ENCODE measurements at places on chromosomes 13 and 19.

DNA sequence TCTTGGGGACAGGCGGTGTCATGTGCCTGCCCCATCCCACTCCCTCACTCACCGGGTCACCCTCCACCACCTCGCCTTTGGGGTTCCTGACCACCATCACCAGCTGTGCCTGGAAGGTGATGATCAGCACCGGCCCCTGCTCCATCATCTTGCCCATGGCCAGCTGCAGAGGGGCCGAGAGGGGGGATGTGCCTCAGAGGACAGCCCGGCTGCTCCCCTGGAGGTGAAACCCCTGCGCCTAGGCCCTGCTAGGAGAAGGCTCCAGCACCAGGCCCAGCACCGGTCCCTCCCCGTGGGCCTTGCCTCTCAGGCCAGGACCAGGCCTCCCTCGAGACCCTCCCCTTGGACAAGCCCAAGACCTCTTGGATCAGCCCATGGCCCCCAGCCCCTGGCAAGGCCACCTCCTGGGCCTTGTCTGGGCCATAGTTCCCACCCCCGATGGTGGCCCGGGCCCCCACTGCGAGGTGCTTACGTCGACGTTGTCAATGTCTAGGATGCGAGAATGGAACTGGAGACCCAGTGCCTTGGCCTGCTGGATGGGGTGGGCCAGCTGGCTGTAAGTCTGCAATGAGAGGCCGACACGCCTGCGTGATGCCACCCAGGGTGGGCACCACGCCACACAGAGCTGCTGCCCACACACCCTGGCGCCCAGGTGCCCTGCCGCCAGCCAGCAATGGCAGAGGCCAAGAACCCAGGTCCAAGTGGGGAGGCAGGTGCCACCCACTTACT, 1.8 kb upstream of the CTXN1 start:
- no peak for DNase-seq

- peak; percentile 13 for DNase-seq
These were observed 16.7 kb downstream of the TSKS start for GRCh38 chr19:49746206-49746958.

DNA sequence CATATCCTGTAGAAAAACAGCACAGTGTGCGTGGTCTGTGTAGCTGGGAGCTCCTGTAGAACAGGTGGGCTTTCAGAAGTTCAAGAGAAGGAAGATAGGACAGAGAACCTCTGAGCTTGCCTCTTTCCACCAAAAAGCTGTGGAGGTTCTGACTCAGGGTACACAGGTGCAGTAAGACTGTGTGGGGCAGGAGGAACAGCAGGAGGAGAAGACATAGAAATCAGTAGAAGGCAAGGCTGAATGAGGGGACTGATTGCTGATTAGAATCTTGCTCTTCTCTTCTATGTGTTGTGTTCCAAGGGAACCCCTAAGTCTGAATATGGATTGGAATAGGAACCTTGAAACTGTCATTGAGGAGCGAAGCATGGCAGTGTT, 122.7 kb downstream of the AKAP11 start:
- no peak for DNase-seq

DNA sequence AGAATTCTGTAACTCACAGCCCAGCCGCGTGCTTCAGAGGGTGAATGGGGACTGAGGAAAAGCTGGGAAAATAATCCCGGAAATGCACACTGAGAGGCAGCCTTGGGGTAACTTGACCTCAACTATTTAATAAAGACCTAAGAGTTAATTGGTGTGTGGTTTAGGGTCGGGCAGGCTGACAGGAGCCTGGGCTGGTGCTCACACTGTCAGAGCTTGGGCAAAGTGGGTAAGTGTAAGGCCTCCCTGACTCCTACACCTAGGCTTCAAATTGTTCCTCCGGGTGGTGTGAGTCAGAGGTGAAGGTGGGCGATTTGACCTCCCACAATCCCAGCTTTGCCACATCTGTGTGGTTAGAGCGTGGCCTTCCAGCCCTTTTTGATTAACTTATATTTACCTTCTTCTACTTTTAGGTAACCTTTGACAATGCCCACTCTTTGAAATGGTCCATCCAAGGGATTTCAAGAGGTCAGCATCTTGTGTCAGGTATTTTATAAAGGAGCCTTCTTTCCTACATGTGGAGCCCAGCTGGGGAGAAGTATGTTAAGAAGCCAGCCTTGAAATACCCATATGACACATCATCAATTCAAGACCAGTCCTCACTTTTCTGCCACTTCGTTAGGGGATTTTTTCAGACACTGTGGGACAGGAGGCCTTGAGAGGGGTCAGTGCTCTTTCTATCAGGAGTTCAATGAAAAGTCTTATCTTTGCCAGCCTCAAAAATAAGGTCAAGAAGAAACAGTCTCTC, 114.2 kb downstream of the NUFIP1 start:
- no peak for DNase-seq

DNA sequence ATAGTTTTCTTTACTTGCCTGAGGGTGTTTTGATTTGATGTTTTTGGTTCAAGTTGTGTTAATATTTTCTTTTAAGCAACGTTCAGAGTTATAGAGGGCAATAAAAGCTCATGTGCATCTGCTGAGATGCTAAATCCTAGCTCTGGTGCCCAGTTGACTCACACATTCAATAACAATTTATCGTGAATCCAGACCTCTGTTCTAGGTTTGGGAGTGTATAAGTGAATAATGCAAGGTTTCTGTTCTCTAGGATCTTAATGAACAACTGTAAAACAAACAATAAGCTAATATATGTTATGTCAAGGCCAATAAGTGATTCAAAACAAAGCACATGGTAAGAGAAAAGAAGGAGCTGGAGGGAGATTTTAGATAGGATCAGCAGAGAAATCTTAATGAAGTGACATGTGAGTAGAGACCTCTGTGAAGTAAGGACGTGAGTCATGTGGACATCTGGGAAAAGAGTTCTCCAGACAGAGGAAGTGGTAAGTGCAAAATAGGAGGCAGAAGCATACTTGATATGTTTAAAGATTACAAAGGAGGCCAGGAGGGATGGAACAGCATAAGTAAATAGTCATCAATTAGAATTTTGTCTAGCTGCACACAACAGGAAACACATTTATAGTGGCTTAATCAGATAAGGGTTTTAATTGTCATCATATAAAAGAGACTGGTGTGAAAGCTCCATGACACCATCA, 278.5 kb upstream of the HTR2A start:
- no peak for DNase-seq

DNA sequence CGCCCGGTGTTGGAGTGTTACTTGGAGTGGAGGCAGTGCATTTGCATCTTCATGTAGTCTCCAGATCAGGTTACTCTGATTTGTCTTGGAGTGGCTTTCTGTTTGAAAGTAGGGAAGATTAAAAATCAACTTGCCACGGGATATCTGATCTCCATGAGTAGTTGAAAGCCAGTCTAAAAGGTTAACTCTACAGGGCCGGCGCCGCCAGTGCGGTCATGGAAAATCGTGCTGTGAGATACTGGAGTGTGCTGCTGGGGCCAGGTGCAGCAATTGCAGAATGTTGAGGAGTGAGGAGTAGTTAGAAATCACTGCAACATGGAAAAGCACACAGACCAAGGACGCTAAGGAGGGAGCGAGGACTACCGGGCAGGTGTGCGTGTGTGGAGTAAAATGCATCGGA, 175.0 kb downstream of the STK24 start:
- no peak for DNase-seq

- no peak for DNase-seq
These were observed 1047.5 kb upstream of the MIR17HG start for GRCh38 chr13:90300015-90300414.

GRCh38 chr19:46761418-46761831, 15.2 kb upstream of the STRN4 start:
- no peak for DNase-seq

GRCh38 chr13:33388286-33388998, 102.9 kb upstream of the STARD13 start:
- no peak for DNase-seq

DNA sequence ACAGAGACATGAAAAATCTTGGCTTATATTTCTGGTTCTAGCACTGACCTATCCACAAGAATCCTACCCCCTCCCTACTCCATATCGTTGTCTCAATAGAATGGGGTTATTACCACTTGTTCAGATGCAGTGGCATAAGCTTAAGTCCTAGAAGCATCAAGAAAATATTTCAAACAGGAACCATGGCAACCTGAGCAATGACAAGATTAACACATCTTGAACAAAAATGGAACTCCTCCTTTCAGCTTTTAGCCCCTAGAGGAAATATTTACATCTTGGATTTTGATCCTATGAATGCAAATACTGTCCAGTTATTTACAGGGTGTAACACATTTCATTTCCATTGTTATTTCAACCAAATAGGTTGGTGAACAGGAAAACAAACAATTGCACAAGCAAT, 46.1 kb upstream of the TSC22D1 start:
- DNase-seq, result no peak

- DNase-seq, result no peak
These were observed 260.8 kb downstream of the EFNB2 start for GRCh38 chr13:106274551-106275203.

- DNase-seq, result no peak
These were observed 19.9 kb downstream of the ONECUT3 start for GRCh38 chr19:1773184-1773583.

DNA sequence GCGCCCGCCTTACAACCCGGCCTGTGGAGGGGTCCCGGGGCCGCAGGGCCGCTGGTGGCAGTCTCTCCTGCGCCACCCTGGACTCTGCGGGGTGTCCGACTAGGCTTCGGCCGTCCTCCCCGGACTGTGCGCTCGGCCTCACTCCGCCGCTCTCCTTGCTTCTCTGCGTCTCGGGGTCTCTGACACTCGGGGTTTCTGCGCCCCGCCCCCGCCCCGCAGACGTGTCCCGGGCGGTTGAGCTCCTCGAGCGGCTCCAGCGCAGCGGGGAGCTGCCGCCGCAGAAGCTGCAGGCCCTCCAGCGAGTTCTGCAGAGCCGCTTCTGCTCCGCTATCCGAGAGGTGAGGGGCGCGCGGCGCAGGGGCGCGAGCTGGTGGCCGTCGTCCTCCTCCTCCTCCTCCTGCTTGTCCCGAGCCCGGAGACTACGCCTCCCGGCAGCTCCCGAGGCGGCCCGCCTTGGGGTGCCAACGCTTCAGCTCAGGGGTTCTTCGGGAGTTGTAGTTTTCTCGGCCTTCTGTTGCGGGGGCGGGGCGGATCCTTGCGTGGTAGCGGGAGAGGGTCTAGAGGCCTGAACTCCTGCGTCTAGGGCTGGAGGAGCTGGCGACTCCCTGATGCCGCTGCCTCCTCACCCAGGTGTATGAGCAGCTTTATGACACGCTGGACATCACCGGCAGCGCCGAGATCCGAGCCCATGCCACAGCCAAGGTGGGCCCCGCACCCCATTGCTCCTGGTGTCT, 627 bp downstream of the LIN7B start:
- DNase-seq, result no peak

- DNase-seq, result no peak
These were observed 236.8 kb upstream of the SERP2 start for GRCh38 chr13:44136696-44137268.

DNA sequence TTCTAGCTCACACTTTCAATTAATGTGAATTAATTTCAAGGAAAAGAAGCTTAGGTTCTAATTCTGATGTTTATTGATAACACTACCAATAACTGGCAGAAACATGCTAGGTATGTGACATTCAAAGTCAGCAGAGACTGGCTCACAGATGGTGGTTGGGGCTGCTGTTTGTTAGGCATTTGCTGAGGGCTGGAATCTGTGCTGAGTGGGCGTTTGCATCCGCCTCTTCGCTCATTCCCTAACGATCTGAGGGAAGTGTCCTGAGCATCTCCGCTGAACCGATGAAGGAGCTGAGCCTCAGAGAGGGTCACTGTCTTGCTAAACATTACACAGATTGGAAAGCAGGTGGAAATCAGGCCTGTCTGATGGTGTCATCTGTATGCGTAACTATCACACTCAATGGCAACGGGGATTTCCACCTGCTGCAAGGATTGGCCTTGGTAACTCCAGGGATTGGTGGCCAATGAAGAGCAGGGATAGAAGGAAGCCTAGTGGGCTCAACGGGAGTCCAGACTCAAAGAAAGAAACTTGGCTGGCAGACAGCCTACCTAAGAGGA, 338.9 kb downstream of the TEX29 start:
- no peak for DNase-seq

DNA sequence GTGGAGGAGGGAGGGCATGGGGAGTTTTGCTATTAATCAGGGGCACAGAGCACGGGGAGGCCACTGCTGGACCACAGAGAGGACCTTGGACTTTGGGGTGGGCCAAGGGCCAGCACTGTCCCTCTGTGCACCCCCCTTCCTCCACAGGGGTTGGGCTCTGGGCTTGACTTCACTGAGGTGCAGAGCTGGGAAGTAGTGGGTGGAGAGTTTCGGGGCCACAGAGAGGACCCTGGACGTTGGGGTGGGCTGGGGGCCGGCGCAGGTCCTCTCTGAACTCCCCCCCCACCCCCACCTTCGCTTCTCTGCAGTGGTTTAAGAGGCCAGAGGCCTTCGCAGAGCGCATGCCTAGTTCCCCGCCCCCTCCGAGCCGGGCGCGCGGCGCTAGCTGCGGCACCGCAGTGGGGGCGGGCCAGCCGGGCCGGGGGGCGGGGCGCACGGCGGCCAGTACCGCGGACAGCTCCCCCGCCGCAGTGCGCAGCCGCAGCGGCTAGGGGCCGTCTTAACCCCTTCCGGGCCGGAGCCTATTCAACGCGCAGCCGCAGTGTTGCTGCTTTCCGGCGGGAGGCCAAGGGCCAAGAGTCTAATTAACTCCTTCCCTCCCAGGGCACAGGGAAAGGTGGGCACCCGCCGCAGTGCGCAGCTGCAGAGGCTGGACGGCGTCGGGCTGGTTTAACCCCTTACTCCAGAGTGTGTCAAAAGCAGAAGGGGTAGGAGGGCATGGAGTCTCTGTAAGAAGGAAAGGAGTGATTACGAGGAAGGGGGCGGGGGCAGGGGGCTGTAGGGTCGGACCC, 3.7 kb downstream of the KCNC3 start:
- peak; percentile 34 for DNase-seq

DNA sequence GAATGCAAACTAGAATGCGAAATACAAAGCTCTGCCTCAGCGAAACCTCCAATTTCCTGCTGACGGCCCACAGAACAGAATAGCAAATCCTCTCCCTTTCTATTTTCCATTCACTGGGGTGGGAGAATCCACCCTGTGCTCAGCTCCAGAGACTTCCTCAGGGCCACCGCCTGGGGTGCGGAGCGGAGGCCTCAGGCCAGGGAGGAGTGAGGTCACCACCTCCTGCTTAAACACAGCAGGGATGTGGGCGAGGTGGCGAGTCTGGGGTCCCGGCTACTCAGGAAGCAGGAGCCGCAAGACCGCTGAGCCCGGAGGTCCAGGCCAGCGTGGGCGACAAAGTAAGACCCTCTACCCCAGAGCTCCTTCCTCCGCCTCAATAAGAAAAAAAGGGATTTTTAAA, 666 bp upstream of the ZNF320 start:
- no peak for DNase-seq

GRCh38 chr19:16516923-16517610, 20.9 kb downstream of the C19orf44 start:
- no peak for DNase-seq

Data from stimulated activated CD4-positive, alpha-beta T cell treated with anti-CD3 and anti-CD28 coated beads, Interleukin-1b, Interleukin-23, amount 100 ng/mL, for 1 hour (primary cell).